ENCODE measurements at places on chromosomes 16 and 17. TPM values are rescaled to one million over a fixed set of nuclear protein-coding genes. Genes with fewer than 3 reads are reported as not detected.

The CD79B gene
- not detected for total RNA-seq

The TP53TG3F gene
- 0.16 TPM for total RNA-seq

The TBC1D26 gene
- not detected for total RNA-seq

The RNF222 gene
- total RNA-seq = not detected

The FBXW10B gene
- 2.5 TPM for total RNA-seq

The SPNS2 gene
- 14.1 TPM for total RNA-seq

The DPEP2 gene
- not detected for total RNA-seq

The SCNN1G gene
- 0.07 TPM for total RNA-seq

The PPY gene
- total RNA-seq = not detected

All from A549 treated with RU486 at 1 μM for 4 hours (cell line).